ENCODE measurements at places on chromosomes 7 and 10.

DNA sequence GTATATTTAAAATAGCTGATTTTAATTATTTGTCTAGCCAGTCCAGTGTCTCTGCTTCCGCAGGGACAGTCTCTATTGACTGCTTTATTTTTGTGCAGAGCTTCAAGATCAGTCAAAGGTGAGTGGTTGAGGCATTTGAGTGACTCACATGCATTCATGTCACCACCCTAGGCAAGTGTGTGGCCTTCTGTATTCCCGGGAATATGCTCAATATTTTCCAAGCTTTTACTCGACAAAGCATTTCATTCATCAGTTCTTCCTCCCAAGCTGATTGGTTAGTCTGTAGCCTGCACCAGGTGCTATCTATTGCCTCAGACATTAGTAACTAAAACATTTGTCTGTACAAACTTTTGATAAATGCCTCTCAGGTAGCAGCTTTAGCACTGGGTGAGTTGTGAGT lies 471.5 kb upstream of the NRG3 start:
- no peak overlapping the region for H3K27ac ChIP-seq
- no peaks in the 10 kb centered on the region for H3K36me3 ChIP-seq
- no peaks in the 10 kb centered on the region for H3K4me1 ChIP-seq
- no peak for DNase-seq
- no peak overlapping the region for H3K4me3 ChIP-seq

DNA sequence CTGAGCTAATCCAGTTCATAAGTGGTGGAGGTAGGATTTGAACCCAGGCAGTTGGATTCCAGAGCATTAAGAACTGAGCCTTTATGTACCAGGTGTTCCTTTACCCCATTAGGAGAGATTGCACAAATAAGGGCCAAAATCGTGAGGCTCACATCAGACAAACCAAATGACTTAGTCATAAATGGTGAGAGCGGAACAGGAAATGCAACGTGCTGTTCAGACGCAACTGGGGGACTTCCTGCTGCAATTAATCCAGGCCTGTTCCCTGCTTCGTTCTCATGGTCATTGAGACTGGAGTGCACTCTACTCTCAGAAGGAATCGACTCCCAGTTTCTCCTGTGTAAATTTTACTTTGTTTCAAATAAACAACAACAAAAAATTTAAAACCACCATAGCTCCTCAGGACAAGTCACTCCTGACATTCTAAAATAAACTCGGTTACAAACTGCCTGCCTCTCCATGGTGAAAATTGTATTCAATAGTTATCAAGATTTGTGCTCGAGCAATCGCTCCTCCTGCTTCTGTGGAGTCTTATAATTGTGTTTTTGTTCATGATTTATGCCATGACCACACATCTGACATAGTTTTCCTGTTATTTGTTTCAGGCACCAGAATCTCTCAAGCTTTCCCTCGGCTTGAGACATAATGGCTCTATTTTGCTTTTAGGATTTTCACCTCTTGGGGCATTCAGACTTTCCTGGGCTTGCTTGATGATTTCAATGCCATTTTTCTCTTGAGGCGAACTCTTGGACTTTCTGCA lies 115.3 kb upstream of the BMPER start:
- H3K4me3 ChIP-seq: no peak overlapping the region
- H3K36me3 ChIP-seq: no peaks in the 10 kb centered on the region
- DNase-seq: no peak
- H3K27ac ChIP-seq: no peak overlapping the region
- no peaks in the 10 kb centered on the region for H3K4me1 ChIP-seq
- H3K27me3 ChIP-seq: no peaks in the 10 kb centered on the region

GRCh38 chr7:1950066-1950451 lies 280.0 kb downstream of the ELFN1 start:
- peak; percentile 60 for DNase-seq
- H3K27ac ChIP-seq: no peak overlapping the region
- H3K36me3 ChIP-seq: no peaks in the 10 kb centered on the region
- H3K4me3 ChIP-seq: no peak overlapping the region
- no peaks in the 10 kb centered on the region for H3K27me3 ChIP-seq

DNA sequence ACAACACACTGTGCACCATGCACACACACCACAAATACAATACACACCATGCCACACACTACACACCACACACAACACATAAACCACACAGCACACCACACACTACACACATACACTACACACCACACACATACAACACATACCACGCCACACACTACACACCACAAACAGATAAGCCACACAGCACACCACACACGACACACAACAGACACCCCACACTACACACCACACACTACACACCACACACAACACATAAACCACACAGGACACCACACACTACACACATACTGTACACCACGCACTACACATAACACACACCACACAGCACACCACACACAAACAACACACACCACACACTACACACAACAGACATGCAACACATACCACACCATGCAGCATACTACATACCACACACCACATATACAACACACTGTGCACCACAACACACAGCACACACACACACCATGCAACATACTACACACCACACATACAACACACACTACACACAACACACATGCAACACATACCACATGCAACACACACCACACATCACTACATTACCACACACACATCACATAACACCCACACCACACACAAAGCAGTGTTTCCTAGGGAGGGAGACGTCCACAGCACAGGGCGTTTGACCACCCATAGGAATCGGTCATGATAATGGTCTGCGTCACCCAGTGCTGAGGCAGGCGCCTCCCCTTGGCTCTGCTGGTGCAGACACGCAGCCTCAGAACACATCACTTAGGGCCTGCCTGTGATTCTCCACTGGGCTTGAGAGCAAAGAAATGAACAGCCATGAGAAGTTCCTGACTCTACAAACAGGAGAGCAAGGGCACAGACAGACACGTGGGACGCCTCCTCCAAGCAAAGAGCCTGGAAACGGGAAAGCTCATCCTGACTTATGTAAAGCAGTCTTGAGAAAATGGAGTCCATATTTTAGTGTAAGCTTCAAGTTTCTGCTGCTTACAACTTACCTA lies 458.3 kb downstream of the PTPRN2 start:
- no peak for DNase-seq
- no peaks in the 10 kb centered on the region for H3K4me1 ChIP-seq
- no peaks in the 10 kb centered on the region for H3K36me3 ChIP-seq
- no peaks in the 10 kb centered on the region for H3K27me3 ChIP-seq
- no peak overlapping the region for H3K27ac ChIP-seq
- no peak overlapping the region for H3K4me3 ChIP-seq

- no peaks in the 10 kb centered on the region for H3K27me3 ChIP-seq
- peaks cover 22% of the 10 kb centered on the region for H3K36me3 ChIP-seq
- no peak overlapping the region for H3K4me3 ChIP-seq
- no peak overlapping the region for H3K27ac ChIP-seq
- H3K4me1 ChIP-seq: no peaks in the 10 kb centered on the region
Observed at GRCh38 chr7:786472-787255, 45.6 kb upstream of the SUN1 start.

- no peak overlapping the region for H3K27ac ChIP-seq
- DNase-seq: no peak
- no peaks in the 10 kb centered on the region for H3K27me3 ChIP-seq
- peaks cover 6% of the 10 kb centered on the region for H3K4me1 ChIP-seq
- no peaks in the 10 kb centered on the region for H3K36me3 ChIP-seq
- no peak overlapping the region for H3K4me3 ChIP-seq
Observed at GRCh38 chr10:99290306-99290705, 38.9 kb upstream of the CNNM1 start.

- no peaks in the 10 kb centered on the region for H3K36me3 ChIP-seq
- no peak overlapping the region for H3K4me3 ChIP-seq
- H3K27me3 ChIP-seq: no peaks in the 10 kb centered on the region
Observed at GRCh38 chr10:4196771-4197390, 411.9 kb upstream of the KLF6 start.

GRCh38 chr7:3917436-3917835 lies 616.4 kb downstream of the SDK1 start:
- no peaks in the 10 kb centered on the region for H3K27me3 ChIP-seq
- H3K4me1 ChIP-seq: peaks cover 11% of the 10 kb centered on the region
- DNase-seq: no peak
- no peaks in the 10 kb centered on the region for H3K36me3 ChIP-seq

- H3K4me1 ChIP-seq: peaks cover 6% of the 10 kb centered on the region
- H3K36me3 ChIP-seq: no peaks in the 10 kb centered on the region
- DNase-seq: peak; percentile 79
- H3K27ac ChIP-seq: no peak overlapping the region
Observed at GRCh38 chr7:38975944-38976392, 1.7 kb upstream of the POU6F2 start.

DNA sequence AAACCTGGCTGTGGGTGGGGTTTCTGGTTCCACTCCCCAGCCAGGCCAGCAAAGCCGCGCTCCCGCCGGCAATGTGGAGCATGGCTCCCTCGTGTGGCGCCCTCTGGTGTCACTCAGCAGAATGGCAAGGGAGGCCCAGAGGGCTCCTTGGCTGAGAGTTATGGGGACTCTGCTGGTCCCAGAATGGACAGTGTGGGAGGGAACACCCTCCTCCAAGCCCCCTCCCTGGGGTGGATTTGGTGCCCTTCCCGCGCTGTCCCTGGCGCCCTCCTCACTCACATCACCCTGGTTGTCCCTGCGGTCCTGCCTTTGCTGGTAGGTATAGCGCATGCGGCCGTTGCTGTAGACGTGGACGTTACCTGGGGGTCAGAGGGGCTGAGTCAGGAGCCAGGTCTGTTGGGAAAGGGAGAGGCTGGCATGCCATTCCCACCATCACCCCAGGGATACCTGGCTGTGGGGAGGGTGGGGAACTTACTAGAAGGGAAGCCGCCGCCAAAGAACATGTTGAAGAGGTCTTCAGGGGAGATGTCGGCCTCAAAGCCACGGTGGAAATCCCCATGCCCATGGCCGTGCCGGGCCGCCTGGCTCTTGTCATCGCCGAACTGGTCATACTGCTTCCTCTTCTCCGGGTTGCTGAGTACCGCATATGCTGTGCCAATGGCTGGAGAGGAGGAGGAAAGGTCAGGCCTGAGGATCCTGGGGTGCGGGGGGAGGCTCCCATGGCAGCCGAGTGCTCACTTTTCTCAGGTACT lies 14.0 kb downstream of the DNAJB12 start:
- peaks cover 4% of the 10 kb centered on the region for H3K36me3 ChIP-seq
- peak; percentile 88 for DNase-seq
- H3K4me3 ChIP-seq: no peak overlapping the region
- no peaks in the 10 kb centered on the region for H3K27me3 ChIP-seq
- peaks cover 31% of the 10 kb centered on the region for H3K4me1 ChIP-seq

- DNase-seq: no peak
- H3K4me3 ChIP-seq: no peak overlapping the region
- no peaks in the 10 kb centered on the region for H3K36me3 ChIP-seq
- no peaks in the 10 kb centered on the region for H3K4me1 ChIP-seq
- no peaks in the 10 kb centered on the region for H3K27me3 ChIP-seq
Observed at GRCh38 chr10:74544106-74544505, 282.3 kb upstream of the KAT6B start.

GRCh38 chr7:101911800-101912715 lies 94.6 kb downstream of the CUX1 start:
- peaks cover 20% of the 10 kb centered on the region for H3K4me1 ChIP-seq
- peaks cover 17% of the 10 kb centered on the region for H3K36me3 ChIP-seq
- H3K27ac ChIP-seq: peak overlapping the region; percentile 36
- no peaks in the 10 kb centered on the region for H3K27me3 ChIP-seq
- DNase-seq: peak; percentile 37
- H3K4me3 ChIP-seq: no peak overlapping the region

- no peaks in the 10 kb centered on the region for H3K36me3 ChIP-seq
- H3K27ac ChIP-seq: no peak overlapping the region
- no peaks in the 10 kb centered on the region for H3K27me3 ChIP-seq
- no peak for DNase-seq
- no peak overlapping the region for H3K4me3 ChIP-seq
Observed at GRCh38 chr7:157528785-157529341, 192.1 kb downstream of the DNAJB6 start.

DNA sequence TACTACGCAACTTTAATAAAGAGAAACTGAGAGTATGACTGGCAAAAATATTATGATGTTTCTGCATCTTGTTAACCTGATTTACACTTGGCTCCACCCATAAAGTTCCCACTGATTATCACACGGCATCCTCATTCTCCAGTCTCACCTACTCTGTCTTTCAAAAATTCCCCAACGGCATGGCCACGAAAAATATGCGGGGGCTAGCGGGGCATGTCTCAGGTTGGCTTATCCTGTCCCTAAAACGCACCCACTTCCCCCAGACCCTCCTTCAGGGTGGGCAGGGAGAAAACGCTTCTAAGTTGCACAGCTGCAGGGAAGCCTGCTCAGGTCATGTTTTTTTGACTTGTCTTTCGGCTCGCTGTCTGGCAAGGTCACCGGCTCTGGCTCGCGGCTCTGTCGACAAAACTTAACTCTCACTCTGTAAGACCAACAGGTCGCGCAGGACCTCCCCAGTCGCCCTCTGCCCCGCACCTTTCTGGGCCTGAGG lies 3.8 kb downstream of the CDK6 start:
- no peak for DNase-seq
- peak overlapping the region; percentile 92 for H3K4me3 ChIP-seq
- peak overlapping the region; percentile 88 for H3K27ac ChIP-seq
- H3K4me1 ChIP-seq: peaks cover 17% of the 10 kb centered on the region

- H3K36me3 ChIP-seq: no peaks in the 10 kb centered on the region
- no peak for DNase-seq
- H3K27ac ChIP-seq: no peak overlapping the region
- H3K4me1 ChIP-seq: peaks cover 27% of the 10 kb centered on the region
- no peaks in the 10 kb centered on the region for H3K27me3 ChIP-seq
- H3K4me3 ChIP-seq: no peak overlapping the region
Observed at GRCh38 chr10:70135046-70135445, 2.4 kb upstream of the AIFM2 start.

GRCh38 chr10:108791794-108792474 lies 1131.4 kb downstream of the XPNPEP1 start:
- no peak overlapping the region for H3K27ac ChIP-seq
- no peaks in the 10 kb centered on the region for H3K27me3 ChIP-seq
- no peaks in the 10 kb centered on the region for H3K4me1 ChIP-seq
- no peaks in the 10 kb centered on the region for H3K36me3 ChIP-seq
- no peak overlapping the region for H3K4me3 ChIP-seq
- no peak for DNase-seq

DNA sequence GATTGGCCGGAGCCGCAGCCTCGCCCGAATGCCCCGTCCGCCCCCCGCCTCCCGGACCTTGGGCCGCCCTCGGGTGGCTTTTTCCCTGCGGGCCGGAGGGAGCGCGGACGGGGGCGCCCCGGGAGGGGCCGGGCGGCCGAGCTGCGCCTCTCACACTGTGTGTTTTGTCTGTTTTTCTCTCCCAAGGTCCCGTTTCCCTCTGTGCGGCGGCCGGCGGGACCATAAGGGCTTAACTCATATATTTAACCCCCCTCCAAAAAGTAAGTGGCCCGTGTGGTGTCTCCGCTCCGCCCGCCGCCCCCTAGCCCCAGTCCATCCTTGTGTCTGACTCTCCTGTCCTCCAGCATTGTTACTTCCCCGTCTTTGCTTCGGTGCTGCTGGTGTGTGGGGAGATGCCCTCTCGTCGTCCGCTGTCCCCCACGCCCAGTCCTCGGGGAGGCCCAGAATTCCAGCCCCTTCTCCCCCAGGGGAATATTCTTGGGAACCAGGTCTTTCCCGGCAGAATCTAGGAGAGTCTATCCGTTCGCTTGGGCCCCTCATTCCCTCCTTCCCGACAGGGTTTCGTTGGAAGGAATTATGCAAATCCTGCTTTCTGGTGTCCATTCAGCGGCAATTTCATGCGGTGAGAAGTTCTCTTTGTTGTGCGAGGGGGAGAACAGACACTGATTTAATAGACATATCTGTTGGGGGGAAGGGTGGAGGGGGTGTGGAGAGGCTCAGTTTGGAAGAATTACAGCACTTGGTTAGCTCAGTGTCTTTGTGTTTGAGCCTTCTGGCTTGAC lies 1.3 kb downstream of the LCOR start:
- H3K27ac ChIP-seq: peak overlapping the region; percentile 94
- H3K27me3 ChIP-seq: no peaks in the 10 kb centered on the region
- H3K4me3 ChIP-seq: peak overlapping the region; percentile 98
- peaks cover 20% of the 10 kb centered on the region for H3K4me1 ChIP-seq
- DNase-seq: peak; percentile 36
- H3K36me3 ChIP-seq: no peaks in the 10 kb centered on the region
